ENCODE measurements at places on chromosomes 1 and 21.

DNA sequence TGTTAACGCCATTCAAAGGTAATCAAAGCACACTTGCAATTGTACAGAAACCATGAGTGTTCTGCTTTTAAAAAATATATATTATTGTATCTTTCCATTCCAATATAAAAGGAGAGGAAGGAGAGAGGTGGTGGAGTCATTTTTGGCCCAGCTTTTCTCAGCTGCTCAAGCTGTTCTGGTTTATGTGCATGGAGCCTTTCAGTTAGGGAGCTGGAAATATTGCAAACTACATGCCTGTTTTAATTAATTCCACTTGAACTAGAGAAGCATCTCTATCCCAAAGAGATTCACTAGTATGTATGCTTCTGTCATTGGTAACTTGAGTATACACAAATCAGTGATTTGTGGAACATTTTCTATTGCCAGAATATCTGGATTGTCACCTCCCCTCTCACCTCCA, 28.5 kb upstream of the C1orf105 start:
- no peak for DNase-seq

DNA sequence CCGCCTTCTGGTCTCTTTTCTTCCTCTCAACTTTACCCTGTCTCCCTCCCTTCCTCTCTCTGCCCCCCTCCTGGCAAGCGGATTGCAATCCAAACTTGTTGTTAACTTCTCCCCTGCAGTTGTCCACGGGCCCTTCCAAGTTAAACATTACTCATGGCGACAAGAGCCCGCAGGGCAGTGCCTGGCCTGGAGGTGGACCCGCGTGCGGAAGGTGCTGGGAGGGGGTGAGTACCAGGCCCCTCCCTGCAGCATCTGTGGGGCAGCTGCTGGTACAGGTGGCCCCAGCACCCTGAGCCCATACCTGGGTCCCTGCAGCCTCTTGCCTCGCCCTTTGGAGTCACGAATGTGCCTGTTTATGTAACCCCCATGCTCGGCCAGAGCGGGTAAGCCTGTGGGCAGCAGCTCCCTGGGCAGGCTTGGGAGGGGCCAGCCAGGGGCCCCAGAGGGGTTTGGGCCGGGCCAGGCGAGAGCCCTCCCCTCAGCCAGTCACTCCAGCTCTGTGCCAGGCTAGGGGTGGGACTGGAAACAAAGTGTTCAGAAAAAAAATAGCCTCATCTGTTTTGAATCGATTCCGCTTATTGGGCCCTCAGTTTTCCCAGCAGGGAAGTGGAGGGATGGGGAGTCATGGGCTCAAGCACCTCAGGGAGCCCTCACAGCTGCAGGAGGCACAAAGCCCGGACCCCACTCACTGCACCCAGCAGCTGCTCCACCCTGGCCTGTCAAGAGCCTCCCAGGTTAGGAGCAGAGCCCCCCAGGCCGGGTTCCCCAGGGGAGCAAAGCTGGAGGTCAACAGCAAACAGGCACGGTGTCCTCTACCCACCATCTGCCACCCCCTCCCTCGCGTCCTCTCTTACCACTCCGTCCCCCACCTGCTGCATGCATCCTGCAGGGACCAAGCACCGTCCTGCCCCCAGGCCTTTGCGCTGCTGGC, 14.0 kb upstream of the FAAP20 start:
- no peak for DNase-seq

DNA sequence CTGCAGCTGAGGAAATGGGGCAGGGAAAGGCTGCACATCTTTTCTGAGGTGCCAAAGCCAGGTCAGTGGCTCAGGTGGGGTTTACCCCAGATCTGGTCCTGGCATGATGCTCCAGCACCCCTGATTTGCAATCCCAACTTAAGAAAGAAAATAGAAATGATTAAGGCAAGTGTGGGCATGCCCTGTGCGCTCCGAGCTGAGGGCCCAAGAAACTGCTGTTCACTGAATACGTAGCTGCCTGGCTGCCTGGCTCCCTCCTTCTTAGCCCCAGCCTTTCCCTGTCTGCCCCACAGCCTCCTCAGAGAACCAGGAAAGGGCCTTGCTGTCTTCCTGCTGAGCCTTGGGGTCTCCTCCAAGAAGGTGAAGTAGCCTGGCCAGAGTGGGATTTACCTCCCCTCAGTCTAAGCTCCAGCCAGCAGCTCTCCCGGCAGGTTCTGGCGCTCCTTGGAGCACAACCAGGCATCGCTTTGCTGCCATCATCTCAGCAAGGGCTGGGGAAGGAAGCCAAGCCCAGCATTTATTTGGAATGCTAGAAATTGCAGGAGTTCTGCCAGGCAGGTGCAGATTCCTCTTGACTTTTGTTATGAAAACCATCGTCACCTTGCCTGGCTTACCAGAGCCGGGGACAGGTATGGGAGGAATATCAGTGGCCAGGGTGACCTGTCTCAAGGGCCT, 51.3 kb upstream of the SELENON start:
- no peak for DNase-seq

DNA sequence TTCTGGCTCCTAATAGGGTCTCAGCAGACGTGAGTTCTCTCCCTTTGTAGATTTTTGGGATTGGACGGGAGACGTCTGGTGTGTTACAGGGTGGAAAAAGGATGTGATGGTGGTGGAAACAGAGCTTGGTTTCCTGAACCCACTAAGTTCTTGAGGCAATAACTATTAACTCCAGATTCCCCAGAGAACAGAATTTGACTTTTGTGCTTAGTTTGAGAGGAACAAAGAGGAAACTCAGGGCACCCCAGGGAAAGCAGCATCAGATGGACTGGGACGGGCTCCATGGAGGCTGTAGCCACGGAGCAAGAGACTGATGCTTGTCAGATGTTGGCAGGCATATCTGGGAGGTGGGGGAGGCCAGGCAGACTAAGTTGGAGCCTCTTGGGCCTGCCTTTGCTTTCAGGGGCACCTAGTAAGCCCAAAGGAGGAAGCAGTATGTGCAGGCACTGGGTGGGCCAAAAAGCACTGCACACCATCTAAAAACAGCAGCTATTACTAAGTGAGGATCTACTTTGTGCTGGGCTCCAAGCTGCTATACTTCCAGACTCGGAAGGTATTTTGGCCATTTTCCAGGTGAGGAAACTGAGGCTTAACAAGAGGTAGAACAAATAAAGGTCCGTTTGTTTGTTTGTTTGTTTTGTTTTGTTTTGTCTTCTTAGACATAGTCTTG, 66.9 kb downstream of the EPHB2 start:
- no peak for DNase-seq

DNA sequence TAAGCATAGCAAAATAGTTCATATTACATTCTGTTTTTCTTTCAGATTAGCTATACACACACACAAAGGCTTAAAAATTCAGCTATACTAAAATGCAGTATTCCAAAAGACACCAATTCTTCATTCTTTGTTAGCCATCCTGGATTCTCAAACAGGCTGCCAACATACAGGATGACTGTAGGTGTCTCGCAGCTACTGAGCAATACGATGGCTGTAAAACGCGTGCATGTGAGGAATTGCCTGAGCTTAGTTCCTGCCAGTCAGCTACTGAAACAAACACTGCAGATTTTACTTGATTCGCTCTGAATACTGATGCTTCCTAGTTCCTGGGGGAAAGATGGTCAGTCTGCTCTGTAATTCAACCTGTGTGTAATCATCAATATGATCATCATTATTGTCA, 24.7 kb upstream of the HMGN1 start:
- DNase-seq = no peak

Measured in activated T-cell treated with anti-CD3 and anti-CD28 coated beads, Interleukin-2, amount 50 U/mL, for 1 hour (primary cell).